ENCODE measurements at places on chromosomes 7 and 10.

DNA sequence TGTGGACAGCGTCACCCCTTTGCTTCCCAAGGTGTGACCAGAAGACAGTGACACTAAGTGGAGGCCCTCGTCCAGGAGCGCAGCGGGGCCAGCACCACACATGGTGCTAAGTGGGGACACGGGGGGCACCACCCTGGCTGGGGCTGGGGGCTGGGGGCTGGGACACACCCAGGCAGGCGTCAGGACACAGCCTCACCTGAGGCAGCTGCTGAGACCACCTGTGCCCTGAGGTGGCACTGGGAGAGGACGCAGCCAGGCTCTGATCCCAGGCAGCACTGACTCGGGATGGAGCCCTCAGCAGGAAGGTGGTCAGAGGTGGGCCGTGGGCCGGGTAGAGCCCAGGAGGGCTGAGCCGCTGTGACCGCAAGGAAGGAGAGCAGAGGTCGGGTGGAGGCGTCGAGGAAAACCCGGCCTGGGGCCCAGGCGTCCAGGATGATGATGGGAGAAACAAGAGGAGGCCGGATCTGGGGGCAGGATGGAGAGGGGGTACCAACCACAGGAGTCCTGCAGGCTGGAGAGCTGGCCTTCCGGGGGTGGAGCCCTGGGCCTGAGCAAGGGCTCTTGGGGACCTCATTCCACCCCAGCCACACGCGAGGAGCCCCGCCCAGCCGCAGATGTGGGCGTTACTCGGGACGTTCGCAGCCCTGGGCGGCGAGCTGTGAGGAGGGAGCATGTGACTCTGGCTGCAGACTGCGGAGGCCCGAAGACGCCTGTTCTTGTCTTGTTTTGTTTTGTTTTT lies 22.5 kb downstream of the LRRC27 start:
- no peak for DNase-seq

- DNase-seq: no peak
Measured at GRCh38 chr10:75788394-75789205, 357.2 kb downstream of the LRMDA start.

GRCh38 chr7:144668503-144668902 lies 167.3 kb downstream of the TPK1 start:
- DNase-seq: no peak

GRCh38 chr7:30472784-30473775 lies 5.5 kb downstream of the NOD1 start:
- DNase-seq: no peak

DNA sequence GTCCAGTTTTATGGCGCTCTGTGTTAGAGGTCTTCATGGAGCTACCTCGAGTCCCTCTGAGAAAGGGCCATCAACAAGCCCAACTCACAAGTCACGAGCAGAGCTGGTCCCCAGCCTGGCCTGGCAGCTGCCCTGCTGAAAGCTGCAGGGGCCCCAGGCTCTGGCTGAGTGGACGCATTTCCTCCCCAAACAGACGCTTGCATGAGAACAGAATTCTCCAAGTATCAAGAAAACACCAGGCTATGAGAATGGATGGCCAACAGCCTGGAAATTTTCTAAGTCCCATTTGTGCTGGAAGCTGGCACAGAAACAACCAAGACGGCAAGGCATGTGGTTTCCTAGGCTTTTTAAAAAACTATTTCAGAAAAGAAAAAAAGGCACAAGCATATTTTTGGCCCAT lies 114.8 kb downstream of the FAM53B start:
- DNase-seq: no peak

DNA sequence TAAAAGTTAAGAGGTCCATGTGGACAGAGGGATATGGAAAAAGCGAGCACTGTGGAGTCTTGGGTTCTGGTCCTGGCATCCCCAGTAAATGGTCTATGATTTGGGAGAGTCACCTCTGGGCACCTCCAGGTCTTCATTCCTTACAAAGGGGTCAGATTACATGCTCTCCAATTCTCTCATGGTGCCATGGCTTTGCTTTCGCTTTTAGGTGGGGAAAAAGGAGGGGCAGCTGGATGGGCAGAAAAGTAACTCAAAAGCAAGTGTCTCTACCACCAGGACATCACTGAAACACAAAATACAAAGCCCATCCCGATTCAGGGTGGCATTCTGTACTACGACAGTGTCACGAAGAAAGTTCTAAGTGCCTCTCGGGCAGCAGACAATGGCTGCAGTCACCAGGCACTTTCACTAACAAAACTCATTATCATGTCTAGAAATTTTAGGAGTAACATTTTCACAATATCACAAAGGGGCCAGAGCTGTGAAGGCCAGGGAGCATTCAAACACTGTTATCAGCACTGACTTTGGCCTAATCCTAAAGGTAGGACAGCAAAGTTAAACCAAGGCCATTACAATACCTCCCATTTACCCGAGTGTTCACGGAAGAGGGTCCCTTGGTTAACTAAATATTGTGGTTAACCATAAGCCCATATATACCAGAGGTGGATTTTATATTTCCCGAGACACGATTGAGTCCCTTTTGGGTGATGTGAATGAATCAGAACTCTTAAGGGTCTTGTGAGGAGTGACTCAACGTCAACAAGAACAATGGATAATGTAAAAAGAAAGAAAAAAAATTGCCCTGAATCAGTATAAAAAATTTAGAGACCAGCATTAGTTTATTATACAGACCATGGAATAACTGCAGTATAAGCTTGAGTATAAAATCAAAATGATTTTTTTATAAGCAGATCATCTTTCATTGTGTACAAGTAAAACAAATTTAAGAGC lies 2.5 kb downstream of the PSAP start:
- no peak for DNase-seq

- no peak for DNase-seq
Measured at GRCh38 chr10:3963191-3963673, 178.2 kb upstream of the KLF6 start.

DNA sequence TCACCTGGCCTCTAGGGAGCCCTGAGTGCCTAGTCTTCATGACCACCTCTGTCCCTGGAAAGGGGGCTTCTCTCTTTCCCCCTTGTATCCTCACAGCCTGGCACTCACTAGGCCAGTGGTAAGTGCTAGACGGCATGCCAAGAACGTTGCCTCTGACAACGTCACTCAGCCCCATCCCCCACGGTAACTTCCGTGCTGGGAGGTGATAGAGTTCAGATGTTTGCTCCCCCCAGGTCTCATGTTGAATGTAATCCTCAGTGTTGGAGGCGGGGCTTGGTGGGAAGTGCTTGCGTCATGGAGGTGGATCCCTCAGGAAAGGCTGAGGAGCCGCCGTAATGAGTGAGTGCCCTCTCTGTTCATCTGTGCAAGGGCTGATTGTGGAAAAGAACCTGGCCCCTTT lies 343.3 kb upstream of the MKI67 start:
- no peak for DNase-seq

All from 8988T (cell line).